ENCODE measurements at places on chromosomes 2 and 18. TPM values are rescaled to one million over a fixed set of nuclear protein-coding genes. Genes with fewer than 3 reads are reported as not detected.

DNA sequence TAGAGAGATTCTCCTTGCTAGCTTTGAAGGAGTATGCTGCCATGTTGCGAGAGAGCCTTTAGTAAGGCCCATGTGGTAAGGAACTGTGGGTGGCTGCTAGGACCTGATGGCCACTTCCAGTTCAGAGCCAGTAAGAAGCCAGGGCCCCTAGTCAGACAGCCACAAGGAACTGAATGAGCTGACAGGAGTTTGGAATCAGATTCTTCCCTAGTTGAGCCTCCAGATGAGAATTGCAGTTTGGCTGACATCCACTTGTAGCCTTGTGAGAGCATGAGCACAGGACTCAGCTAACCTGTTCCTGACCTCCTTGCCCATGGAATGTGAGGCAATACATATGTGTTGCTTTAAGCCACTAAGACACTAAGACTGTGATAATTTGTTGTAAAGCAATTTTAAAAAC, 1.2 kb upstream of the WDR7 start:
- DNase-seq = no peak

GRCh38 chr2:168355121-168355520, 101.0 kb upstream of the CERS6 start:
- DNase-seq = no peak

DNA sequence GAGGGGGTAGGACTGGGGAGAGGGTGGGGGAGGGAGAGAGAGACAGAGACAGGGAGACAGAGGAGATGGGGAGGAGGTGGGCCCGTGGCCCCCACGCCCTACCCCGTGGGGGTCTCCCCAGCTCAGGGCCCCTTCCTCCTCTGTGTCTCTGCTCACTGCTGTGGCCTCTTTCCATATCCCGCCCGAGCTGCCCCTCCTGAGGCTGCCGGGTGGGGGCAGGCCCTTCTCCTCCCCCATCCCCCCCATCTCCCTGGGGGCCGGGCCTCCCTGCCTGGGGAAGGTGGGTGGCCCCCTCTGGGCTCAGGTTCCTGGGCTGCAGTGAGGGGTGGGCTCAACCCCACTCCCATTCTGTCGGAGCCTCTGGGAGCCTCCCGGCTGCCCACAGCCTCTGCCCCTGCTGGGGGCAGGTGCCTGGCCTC, 332 bp upstream of the PDCD1 start:
- no peak for DNase-seq

Gene SLC4A3
- 10.0 TPM for total RNA-seq

Gene IL36G
- total RNA-seq = not detected

DNA sequence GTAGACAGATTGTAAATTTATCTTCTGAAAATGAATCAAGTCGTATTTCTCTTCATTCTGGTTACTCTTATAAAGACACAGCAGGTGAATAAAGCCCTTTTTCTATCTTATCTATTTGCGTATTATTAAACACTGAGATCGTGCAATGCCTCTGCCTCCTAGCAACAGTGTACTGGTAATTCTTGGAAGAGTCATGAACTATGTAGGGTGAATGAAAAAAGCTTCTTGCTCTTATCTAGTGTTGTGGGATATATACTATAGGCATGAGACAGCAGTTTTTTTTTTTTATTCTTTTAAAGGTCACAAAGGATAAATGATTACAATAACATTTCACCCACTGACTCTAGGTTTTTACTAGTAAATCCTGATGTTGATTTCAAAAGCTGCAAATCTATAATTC, 324.2 kb downstream of the PDE11A start:
- no peak for DNase-seq

Gene NCOA1
- total RNA-seq = 20.1 TPM

Gene CELF4
- 1.9 TPM for total RNA-seq

DNA sequence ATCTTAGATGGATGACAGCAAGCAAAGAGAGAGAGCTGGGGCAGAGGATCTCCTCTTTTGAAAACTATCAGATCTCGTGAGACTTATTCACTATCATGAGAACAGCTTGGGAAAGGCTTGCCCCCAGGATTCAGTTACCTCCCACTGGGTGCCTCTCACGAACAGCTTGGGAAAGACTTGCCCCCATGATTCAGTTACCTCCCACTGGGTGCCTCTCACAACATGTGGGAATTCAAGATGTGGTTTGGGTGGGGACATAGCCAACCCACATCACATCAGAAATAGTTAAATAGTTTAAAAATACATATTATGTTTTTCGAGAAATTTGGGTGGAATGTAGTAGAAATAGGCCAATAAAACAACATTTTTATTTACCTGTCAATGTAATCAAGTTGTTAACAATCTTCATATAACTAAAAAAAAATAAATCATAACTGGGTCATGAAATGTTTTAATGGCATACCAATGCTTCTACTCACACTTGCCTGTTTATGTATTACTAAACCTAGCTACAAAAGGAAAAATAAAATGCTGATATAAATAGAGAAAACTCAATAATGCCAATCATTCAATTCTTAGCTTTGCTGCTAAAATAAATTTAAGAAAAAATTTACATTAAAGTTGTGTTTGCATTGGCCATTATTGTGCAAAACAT, 608.9 kb downstream of the SUCLG1 start:
- DNase-seq = no peak

DNA sequence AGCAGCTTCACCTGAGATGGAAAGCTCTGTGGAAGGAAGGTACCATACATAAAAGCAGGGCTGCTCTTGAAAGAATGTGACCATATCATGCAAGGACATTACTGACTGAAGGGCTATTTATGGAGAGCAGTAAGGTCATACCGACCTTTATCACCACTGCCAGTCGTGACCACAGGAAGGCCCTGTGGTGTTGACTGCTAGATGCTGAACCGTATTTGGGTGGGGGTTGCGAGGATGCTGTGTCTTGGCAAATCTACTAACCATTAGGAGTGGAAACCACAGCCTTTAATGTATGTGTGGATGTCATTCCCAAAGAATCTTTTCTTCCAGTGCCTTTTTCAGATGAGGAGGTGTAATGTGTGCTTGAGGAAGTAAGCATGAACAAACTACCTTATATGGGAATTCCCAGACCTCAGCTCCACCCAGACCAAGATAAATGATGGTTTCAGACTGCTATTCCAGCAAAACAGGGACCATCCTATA, 60.8 kb downstream of the LIMS1 start:
- no peak for DNase-seq

DNA sequence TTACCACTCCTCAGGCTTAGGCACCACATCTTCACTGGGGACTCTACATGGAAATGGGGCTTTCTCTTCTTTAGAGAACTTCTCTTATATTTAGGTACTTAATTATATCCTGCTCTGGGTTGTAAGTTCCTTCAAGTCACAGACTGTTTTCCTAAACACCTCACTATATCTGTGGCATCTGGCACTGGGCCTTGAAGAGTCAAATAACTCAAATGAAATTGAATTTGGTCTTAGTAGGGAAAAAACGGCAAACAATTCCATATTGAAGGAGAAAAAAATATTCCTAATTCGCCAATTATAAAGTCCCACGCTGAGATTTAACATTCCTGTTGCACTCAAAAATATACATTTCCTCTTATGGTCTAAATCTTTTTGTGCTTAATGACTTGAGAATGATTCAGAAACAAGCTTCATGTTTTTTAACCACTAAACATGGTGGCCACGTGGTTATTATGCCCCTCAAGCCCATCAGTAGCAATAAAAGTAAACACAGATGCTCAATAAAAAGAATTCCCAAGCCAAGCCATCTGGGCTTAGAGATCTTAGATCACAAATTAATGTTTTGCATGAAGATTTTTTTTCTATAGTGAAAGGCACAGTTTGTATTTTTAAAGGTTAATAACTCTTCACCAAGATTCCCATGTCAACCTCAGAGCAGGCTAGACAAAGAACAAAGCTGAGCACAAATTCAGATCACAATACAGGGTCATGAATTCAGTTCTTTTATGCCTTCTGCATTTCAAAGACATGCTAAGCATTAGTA, 105.5 kb upstream of the SYT4 start:
- no peak for DNase-seq

GRCh38 chr2:224927646-224928173, 114.6 kb downstream of the DOCK10 start:
- DNase-seq = no peak

DNA sequence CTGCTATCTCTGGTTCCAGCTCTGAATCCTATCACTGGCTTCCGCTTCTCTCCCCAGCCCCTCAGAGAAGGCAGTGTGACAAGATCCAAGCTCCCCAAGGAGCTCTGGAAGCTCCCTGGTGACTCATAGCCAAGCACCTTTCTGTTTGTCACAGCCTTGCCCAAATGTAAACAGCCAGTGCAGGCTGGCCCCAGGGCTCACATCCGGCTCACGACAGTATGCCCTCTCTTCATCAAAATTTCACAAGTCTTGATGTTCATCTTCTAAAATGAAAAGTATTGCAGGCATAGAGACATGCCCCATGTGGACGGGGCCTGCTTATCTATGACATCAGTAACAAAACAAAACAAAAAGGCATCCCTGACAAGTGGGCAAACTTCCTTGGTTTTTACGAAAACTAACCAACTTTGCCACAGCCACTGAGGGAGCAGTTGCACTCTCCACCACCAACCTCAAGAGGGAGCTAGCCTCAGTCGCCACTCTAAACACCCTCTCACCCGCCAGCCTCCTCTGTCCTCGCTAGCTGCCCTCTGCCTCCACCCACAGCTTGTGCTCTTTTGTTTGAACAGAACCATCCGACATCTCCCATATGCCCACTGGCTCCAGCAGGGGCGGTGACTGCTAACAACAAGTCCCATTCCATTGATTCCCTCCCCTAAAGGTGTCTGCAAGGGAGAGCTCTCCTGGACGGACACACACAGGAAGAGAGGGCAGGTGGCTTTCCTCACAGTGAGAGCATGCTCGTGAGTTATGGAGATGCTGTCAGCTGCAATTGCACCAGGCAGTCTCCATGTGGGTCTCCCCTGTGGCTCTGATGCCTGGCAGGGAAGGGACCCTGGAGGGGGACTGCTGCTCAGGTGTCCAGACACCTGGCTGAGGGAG, 71.0 kb upstream of the DAPL1 start:
- DNase-seq = no peak

Gene VAMP5
- total RNA-seq = 0.50 TPM

DNA sequence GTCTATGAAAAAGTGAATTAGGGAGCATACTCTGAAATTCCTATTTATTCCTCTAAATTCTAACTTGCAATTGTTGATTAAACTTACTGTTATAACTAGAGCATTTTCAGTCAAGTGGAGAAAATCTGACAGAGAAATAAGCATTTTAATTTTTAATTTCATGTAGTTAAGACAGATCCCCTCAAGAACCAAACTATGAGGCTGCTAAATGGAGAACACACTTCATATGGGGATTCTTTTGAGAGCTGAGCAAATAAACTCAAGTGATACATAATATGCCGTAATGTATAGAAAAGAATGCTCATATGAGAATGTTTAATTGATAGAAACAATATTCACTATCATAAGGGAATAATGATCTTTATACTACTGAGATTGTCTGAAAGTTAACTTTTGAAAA, 340.8 kb downstream of the ERBB4 start:
- DNase-seq = no peak

Gene UGT1A3
- not detected for total RNA-seq

Measured in neural crest cell (in vitro differentiated cells).